Stimulated activated CD8-positive, alpha-beta memory T cell treated with anti-CD3 and anti-CD28 coated beads, Interleukin-15, amount 100 ng/mL, for 48 hours (primary cell): ENCODE measurements at places on chromosomes 7 and 10.

- no peak for DNase-seq
Observed at GRCh38 chr10:124262971-124263370, 155.8 kb downstream of the OAT start.

DNA sequence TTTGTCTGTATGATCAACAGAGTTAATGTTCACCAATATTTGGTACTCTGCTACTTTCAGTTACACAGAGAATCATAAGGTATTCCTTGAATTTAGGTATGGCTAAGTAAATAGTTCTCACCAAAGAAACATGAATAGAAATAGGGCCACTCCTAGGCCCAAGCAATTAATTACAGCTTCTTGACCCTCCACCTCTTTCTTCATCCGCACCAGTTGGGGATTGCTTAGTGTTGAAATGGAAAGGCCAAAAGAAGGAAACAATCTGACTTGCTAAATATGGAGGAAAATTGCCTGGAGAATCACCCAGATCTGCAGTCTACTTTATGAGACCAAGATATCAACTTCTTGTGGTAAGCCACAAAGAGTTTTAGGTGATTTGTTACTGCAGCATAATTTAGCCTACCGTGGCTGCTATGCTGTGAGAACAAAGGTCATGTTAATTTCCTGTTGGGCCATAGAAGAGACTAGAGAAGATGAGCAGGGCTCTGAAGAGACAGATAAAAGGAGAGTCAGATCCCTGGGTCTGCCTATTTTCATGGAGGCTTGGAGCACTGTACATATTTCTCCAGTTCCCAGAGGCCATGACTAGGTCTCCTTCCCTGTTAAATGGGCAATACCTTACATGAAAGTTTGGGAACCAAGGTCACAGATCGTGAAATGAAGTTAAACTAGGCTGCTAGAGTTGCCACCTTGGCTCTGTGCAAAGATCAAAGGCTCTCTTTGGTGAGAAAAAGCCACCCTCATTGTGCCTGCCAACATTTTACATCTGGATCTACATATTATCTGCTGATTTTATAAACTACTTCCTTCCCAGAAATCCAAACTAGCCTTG lies 93.3 kb upstream of the GDF10 start:
- DNase-seq: no peak

DNA sequence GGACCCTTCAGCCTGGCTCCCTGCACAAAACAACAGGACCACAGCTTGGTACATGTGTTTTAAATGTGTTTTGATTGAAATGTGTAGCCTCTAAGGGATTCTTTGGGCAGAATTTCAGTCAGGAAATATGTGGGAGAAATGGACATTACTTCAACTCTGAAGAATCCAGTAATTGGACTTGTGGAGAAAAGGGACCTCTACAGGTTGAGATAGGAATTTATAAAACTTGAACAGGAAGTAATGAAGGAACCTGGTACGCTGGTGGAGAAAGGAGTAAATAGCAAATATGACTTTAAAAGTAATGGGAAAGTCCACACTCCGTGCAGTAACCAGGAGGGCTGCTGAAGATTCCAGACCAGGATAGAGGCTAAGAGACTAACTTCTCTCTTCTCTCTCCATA lies 220.5 kb downstream of the LHFPL3 start:
- no peak for DNase-seq

DNA sequence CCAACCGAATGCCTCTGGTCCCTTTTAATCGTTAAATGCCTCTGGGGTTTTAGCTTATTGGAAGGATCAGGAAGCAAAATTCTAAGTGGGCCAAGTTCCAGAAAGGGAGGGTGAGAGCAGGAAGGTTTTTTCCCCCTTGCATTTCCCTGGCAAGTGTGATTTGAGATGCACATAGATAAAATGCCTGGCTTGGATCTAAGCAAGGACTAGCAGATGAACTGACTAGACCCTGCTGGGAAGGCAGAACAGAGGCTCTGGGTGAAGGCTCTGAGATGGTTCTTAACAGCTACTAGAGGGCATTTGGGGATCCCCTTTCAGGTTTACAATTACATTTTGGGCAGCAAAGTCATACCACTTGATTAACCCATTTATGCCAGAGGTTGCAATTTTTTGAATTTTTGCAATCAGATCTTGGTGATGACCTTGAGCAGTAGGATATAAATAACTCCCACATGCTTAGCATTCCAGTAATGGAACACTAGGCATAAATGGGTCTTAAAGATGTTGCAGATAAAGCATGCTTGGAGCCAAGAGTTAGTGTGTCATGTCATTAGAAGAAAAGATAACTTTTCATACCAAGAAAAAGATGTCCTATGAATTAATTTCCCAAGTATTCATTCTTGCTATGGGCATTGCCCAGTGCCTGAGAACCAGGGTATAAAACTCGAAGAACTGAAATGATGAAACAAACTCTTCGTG lies 205.9 kb downstream of the SEC23IP start:
- no peak for DNase-seq

DNA sequence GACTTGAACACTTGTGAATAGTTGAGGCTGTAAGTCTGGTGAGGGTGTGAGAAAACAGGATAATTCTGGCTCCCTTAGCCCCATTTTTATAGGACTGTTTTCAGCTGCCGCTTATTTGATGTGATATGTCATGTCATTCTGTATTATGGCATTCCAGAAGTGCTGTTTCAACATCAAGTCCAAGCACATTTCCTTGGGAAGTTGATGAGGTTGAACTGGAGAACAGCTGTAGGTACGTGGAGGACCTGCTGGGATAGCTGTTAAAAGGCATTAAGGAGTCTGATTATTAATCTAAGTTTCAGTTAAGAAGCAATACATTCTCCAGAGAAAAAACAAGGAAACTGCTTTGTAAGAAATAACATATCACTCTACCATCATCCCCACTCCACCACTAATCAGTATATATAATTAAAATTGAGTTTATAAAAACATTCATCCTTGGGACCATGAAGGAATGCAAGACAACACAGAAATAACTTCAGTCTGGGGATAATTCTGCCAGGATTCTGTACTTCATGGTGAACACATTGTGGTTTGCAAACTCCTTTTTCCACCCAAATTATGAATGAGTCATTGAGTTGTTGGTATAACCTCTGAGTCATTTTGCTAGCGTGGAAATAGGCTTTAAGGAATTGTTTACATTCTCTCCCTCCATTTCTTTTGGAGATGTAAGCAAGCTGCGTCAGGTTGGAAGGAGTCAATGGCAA lies 39.9 kb upstream of the TMEM229A start:
- no peak for DNase-seq
